ENCODE measurements at places on chromosomes 3 and 15. TPM values are rescaled to one million over a fixed set of nuclear protein-coding genes. Genes with fewer than 3 reads are reported as not detected.

DNA sequence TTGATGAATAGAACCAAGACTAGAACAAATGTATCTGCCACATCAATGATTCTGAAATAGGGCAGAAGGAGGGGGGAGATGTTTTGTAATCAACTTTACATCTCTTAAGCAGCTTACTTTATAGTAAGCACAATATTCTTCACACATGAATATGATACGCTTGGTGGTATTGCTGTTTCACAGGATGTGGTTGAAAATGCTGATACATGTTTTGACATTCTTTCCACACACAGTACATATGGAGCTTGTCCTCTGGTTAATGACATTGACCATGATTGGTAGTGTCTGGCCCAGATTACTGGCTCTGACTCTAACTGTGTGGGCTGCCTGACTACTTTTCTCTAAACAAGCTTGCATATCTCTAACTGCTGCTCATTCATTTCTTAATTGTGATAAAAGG lies 168.9 kb downstream of the KLHL25 start:
- no peak for DNase-seq

LRRC34 gene
- not detected for total RNA-seq

GRCh38 chr3:172270557-172271166 lies 177.6 kb downstream of the GHSR start:
- no peak for DNase-seq

- DNase-seq = no peak
Observed at GRCh38 chr15:70715840-70716485, 47.4 kb downstream of the UACA start.

IQCF6 gene
- not detected for total RNA-seq

DNA sequence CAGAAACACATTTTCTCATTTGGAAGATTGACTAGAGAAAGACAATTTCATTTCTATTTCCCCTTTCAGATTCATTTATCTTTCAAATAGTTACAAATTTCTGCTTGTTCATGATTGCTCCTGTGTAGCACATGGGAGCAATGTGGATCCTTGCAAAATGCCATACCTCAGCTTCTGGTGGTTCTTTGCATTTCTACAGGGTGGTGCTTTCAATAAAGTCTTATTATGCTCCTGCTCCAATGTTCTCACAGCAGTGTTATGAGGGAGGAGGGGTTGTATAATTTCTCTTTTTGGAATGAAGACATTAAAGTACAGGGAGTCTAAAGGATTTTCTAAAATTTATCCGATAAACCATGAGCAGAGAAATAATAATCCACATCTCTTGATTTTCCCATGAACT lies 280.1 kb upstream of the ATP10A start:
- DNase-seq = no peak

DNA sequence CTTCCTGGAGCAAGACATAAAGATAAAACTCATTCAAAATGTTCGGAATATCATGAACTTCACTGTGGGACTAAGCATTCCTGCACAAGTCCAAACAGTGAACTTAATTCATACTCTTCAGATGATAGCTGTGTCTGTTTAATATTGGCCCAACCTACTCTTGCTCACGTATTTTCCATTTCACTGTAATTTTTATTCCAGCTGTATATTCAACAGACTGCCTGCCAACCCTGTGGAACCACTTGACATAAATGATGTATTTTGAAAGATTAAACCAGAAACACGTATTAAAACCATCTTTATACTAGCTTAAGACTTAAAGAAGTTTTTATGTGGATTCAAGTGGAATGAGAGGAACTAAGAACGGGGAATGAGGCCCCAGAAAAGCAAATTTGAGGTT lies 172.5 kb downstream of the TMEM108 start:
- no peak for DNase-seq

- peak; percentile 53 for DNase-seq
Observed at GRCh38 chr15:38002883-38003477, 68.5 kb downstream of the TMCO5A start.

DNA sequence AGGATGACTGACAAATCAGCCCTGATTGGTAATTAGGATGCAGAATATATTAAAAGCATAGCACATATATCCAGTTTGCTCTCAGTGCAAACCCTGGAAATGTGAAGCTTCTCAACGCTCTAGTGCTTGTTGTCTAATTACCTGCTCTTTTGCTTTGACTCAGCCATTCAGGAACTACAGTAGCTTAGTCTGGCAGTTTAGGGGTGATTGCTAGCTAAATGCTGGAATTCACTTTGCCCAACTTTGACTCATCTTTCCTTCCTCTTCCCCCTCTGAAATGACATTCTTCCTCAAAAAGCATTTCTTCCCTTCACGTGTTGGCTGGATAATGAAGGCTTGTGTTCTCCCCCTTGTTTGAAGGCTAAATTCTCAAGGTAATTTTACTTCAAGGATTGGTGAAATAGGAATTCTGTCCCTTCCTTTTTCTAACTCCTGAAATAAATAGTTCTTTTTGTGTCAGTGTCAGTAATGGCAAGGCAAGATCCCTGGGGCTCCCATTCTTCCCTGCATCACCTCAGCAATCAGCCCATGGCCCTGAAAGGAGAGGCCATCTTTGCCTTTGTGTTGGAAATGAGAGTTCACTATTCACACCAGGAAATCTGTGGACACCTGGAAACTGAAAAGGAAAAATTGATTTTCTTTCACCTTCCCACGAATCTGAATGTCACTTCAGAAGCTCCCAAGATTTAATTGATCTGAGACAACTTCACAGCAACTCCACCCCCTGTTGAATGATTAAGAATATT lies 103.6 kb downstream of the ECT2 start:
- DNase-seq = no peak

- no peak for DNase-seq
Observed at GRCh38 chr3:120129718-120130513, 35.7 kb upstream of the GSK3B start.

DNA sequence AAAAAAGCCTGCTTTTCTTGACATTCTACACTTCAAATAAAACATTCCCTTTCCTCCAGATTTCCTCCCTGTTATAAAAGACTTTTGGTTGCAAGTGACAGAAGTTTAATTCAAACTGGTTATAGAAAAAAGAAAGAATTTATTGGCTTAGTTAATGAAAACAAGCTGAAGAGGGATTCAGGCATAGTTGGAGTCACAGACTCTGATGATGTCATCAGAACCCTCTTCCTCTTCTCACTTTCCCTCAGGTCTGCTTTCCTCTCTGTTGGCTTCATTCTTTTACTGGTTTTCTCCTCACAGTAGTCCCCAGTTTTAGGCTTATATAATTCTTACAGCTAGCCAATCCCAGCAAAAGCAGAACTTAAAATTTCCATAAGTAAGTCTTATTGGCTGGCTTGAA lies 32.0 kb upstream of the MBNL1 start:
- peak; percentile 23 for DNase-seq

GRCh38 chr15:79067969-79068368 lies 22.6 kb downstream of the RASGRF1 start:
- no peak for DNase-seq

DNA sequence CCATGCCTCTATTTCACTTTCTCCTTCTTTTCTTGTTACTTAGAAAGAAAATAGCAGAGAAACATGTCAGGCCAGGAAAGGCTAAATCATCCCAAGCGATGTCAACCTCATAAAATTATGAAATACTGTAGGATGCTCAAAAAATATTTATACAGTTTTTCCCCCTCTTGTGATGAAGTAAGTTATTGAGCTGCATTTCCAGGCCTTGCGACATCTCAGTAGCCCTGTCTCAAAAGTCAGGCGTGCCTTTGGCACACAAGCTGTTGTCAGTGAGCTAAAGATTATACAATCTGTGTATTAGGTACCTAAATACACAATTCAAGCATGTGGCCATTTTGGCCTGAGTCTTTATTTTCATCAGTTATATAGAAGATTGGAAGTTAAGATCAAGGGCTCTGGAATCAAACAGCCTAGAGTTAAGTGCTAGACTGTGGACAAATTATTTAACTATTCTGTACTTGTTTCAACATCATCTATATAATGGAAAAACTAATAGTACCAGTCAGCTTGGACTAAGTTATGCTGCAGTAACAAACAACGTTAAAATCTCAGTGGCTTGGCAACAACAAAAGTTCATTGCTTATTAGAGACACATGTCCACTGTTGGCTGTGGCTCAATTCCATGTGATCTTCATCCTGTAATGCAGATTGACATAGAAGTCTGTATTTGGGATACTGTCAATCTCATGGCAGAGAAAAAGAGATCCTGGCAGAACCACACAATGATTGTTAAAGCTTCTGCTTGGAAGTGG lies 406.4 kb upstream of the PROK2 start:
- DNase-seq = no peak
